ENCODE measurements at places on chromosomes 2 and 18.
A peak's percentile ranks its signal among the peaks of the same experiment; 100 is the strongest.

GRCh38 chr2:241443486-241444223 lies 64.7 kb downstream of the STK25 start:
- DNase-seq = peak; percentile 81

DNA sequence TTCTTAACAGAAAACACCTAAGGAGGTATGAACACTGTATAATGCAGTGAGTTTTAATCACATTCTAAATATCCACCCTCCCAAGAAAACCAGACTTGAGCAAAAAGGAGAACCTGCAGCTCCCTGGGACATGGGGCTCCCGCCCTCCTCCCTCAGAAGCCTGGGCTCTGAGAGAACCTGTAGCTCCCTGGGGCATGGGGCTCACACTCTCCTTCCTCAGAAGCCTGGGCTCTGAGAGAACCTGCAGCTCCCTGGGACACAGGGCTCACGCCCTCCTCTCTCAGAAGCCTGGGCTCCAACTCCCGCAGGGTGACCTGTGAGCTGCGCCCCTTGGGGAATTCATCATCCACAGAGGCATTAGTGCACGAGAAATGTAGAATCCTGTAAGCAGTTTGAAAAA lies 222.9 kb downstream of the SNTG2 start:
- DNase-seq = no peak

DNA sequence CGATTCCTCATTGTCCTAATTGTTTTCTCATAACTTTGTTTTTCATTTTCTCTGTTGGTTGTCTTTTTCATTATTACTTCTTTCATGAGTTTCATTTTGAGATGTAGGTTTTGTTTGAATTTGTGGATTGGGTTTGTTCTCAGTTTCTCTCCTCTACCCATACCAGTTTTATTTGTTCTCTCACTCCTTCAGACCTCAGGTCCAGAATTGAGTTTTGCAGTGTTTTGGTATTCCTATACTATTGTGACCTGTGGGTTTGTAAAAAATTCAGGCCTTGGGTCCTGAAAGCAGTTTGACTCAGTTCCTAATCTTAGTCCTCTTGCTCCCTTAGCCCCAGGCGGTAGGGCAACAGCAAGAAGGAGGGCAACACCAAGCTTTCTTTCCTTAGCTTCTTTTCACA lies 28.3 kb upstream of the UBE2E3 start:
- DNase-seq = no peak

DNA sequence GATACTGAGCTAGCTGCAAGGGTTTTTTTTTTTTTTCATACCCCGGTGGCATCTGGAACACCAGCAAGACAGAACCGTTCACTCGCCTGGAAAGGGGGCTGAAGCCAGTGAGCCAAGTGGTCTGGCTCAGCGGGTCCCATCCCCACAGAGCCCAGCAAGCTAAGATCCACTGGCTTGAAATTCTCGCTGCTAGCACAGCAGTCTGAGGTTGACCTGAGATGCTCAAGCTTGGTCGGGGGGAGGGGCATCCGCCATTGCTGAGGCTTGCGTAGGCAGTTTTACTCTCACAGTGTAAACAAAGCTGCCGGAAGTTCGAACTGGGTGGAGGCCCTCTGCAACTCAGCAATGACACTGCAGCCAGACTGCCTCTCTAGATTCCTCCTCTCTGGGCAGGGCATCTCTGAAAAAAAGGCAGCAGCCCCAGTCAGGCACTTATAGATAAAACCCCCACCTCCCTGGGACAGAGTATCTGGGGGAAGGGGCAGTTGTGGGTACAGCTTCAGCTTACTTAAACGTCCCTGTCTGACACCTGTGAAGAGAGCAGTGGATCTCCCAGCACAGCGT lies 5.1 kb upstream of the MIB1 start:
- DNase-seq = no peak

DNA sequence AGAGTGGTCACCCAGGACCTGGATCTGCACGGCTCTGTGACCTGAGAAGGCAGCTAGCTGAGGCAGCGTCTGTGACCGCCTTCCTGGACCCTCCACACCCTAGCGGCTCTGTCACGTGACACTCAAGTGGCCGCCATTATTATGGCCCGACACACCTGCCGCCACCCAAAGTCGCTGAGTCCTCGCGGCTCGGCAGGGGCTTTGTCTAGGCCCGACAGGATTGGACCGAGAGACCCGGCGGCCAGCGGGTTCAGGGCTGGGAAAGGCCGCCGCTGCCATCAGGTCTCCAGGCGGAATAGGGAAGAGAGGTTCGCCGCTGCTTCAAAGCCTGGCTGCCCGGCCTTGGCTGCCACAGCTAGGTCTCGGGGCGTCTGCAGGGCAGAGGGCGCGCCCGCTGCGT lies 1162.5 kb upstream of the LRRTM1 start:
- DNase-seq = no peak

DNA sequence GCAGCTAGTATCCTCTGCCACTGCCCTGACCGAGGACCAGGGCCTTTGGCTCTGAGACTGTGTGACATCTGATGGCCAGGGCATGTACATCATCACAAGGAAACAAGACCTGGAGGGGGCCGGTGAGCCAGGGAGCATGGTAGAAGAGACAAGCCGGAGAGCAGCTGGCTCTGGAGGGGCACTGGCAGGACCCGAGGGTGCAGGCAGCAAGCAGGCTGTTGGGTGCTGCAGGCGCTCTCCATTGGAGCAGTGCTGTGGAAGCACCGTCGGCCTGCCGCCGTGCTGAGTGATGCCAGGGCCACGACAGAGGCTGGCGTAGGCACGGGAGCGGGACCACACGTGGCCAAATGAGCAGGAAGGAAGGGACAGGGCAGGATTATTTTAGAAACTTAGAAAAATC lies 335.2 kb downstream of the GBX2 start:
- no peak for DNase-seq

DNA sequence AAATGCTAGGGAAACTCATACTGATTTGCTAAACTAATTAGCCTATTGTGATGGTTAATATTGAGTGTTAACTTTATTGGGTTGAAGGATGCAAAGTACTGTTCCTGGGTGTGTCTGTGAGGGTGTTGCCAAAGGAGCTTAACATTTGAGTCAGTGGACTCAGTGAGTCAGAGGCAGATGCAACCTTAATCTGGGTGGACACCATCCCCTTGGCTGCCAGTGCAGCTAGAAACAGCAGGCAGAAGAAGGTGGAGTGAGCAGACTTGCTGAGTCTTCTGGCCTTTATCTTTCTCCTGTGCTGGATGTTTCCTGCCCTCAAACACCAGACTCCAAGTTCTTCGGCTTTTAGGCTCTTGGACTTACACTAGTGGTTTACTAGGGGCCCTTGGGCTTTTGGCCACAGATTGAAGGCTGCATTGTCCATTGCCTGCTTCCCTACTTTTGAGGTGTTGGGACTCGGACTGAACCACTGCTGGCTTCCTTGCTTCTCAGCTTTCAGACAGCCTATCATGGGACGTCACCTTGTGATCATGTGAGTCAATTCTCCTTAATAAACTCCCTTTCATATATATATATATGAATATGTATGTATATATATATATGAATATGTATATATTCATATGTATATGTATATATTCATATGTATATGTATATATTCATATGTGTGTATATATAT lies 69.7 kb downstream of the RPRM start:
- DNase-seq = no peak

GRCh38 chr2:237979331-237979730 lies 12.5 kb downstream of the UBE2F start:
- no peak for DNase-seq

DNA sequence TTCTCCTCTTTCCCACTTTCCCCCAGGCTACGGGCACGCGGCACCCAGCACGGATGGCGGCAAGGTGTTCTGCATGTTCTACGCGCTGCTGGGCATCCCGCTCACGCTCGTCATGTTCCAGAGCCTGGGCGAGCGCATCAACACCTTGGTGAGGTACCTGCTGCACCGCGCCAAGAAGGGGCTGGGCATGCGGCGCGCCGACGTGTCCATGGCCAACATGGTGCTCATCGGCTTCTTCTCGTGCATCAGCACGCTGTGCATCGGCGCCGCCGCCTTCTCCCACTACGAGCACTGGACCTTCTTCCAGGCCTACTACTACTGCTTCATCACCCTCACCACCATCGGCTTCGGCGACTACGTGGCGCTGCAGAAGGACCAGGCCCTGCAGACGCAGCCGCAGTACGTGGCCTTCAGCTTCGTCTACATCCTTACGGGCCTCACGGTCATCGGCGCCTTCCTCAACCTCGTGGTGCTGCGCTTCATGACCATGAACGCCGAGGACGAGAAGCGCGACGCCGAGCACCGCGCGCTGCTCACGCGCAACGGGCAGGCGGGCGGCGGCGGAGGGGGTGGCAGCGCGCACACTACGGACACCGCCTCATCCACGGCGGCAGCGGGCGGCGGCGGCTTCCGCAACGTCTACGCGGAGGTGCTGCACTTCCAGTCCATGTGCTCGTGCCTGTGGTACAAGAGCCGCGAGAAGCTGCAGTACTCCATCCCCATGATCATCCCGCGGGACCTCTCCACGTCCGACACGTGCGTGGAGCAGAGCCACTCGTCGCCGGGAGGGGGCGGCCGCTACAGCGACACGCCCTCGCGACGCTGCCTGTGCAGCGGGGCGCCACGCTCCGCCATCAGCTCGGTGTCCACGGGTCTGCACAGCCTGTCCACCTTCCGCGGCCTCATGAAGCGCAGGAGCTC lies 35.4 kb downstream of the KCNK3 start:
- DNase-seq = no peak

- DNase-seq = no peak
Measured at GRCh38 chr18:79509536-79509930, 113.8 kb downstream of the NFATC1 start.

All from stimulated activated CD4-positive, alpha-beta T cell treated with anti-CD3 and anti-CD28 coated beads, Interleukin-1b, Interleukin-23, amount 100 ng/mL, for 1 hour (primary cell).